ENCODE measurements at places on chromosomes 6 and 20.

- DNase-seq = no peak
Measured at GRCh38 chr6:4401408-4402368, 266.3 kb upstream of the ECI2 start.

DNA sequence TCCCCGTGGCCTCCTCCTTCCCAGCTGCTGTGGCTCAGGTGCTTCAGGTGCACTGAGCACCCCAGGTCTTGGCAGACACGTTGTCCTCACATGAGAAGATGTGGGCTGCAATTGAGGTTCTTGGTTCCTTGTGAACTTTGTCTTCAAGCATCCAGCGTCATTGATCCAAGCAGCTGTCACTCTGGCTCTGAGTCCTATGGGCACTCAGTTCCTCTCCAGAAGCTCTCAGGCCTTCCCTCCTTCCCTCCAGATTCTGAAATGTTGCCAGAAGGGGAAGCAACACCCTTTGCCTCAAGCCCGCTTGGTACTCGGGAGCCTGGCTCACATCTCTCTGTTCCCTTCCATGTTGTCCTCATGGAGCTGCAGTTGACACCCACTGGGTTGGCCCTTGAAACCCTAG lies 8.4 kb upstream of the MRGBP start:
- no peak for DNase-seq

- DNase-seq = no peak
Measured at GRCh38 chr20:44795836-44796235, 14.5 kb downstream of the RIMS4 start.

DNA sequence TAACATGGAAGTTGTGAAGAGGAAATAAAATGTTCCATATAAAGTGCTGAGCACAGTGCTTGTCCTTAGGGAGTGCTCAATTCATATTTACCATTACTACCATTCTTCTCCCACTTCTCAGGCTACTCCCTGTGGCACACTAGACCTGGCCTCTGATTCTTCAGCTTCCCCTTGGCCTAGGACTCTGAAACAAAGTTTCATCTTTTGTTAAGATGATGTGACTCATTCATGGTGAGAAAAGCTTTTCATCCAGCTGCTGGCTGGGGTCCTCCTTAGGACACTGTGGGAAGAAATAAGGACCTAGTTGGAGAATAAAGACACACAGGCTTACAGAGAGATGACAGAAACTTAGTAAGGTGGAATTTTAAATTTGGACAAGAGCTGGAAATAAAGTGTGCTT lies 314.8 kb downstream of the CDC5L start:
- DNase-seq = peak; percentile 63

GRCh38 chr6:33633462-33634158 lies 12.5 kb downstream of the ITPR3 start:
- DNase-seq = peak; percentile 33

GRCh38 chr20:888057-888456 lies 28.1 kb downstream of the ANGPT4 start:
- no peak for DNase-seq

GRCh38 chr6:4815584-4815983 lies 39.4 kb downstream of the CDYL start:
- no peak for DNase-seq

DNA sequence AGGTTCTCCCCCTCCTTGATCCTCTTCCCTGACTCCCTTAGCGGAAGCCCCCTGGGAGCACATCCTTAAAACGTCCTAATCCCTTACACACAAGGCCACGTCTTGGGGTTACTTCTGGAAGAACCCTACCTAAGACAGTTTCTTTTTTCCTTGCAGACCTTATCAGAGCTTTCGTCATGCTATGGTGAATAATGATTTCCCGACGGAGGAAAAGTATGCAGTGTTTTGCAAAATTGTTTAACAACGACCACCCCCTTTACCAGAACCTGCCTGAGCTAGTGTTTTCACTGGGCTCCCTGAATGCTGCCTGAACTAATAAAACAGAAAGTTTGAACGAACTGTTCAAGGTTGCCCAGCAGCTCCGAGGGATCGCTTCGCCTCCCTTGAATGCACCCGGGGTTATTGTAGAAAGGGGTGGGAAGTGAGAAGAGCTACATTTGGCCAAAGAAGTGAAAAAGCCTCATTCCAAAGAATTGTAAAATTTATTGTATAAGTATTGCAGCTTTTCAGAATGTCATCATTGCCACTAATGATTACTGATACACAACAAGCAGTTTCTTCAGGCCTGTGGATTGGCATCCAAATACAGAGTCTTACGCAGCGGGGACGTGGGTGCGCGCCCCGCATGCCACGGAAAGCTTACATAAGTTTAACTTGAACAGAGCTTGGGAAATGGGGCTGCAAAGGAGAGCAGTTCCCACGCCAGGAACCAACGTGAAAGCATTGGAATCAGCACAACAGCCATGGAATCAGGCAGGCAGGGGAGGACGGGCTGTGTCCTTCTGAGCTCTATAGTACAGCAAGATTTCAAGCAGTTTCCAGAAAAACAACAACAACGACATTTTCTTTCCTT lies 27.9 kb upstream of the ZBP1 start:
- no peak for DNase-seq

DNA sequence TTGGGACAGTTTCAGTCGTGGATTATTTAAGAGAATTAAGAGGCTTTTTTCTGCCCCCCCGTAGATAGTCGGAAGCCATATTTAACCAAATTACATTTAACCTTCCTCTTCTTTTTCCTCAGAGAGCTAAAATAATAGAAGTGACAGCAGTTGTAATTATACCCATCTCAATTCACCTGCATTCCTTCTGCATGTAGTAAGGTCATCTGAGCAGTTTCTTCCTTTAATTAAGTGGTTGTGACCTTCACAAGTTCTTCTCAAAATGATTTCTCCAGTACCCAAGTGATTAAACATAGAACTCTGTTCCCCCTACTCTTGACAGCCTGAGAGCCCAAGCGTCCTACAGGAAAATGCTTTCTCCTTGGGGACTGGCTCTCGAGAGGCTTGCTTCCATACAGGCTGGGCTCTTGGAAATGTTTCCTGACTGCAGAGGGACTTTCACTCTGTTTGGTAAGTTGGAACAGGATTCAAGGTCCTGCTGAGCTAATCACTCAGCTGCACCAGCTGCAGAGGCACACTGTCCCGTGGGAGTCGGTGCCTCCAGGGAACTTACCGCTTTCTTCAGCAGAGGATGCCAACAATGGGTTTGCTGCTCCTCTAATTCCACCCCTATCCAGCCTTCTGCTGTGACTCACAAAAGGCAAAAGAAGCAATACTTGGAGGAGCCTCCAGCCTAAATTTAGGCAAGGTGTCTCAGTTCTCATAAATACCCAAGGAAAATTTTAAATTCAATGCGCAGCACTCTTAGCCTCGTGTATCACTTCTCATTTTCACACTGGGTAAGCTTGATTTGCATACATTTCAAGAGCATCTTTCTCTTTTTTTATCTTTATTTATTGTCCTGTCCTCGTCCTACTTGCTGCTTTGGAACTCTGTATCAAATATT lies 414.9 kb downstream of the KIF16B start:
- no peak for DNase-seq

DNA sequence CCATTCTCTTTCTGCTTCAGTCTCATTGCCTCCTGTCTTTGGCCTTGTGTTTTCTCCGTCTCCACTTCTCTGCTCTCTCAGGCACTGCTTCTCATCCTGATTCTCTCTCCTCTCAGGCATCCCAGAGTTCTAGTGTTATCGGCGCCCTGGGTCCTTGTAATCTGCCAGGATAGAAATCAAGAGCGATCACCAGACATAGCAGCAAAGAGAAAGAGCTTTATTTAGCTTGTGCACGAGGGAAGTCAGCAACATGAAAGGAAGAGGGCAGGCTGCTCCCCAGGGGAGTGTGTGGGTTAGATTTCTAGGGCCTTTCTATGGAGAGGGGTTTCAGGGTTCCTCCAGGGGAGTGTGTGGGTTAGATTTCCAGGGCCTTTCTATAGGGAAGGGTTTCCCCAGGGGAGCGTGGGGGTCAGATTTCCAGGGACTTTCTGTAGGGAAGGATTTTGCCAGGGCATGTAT lies 32.5 kb downstream of the SUN5 start:
- DNase-seq = no peak

- no peak for DNase-seq
Measured at GRCh38 chr6:126367849-126368248, 27.9 kb downstream of the CENPW start.

- peak; percentile 38 for DNase-seq
Measured at GRCh38 chr6:167907837-167908681, 81.3 kb downstream of the AFDN start.

- DNase-seq = peak; percentile 36
Measured at GRCh38 chr6:20186981-20187380, 25.3 kb downstream of the MBOAT1 start.

- no peak for DNase-seq
Measured at GRCh38 chr6:21855811-21856455, 262.4 kb downstream of the SOX4 start.

- peak; percentile 20 for DNase-seq
Measured at GRCh38 chr6:74654296-74654695, 551.6 kb downstream of the COL12A1 start.

DNA sequence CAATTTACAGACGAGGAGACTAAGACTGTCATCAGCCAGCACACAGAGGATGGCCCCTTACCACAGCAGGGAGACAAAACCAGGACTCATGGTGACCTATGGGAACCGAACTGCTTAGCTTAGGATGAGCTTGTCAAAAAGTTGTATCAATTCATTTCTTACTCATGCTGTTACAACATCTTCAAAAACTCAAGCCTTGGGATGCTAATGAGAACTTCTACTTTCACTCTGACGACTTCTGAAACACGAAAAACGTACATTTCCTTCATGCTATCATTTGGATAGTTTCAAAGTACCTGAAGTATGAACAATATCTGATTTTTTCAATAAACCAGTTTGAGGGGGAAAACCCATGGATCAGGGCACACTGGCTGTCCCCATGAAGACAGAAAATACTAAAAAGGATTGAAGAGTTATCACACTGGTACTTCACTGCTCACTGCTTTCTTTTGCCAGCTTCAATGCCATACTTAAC lies 31.9 kb downstream of the HIVEP2 start:
- no peak for DNase-seq

DNA sequence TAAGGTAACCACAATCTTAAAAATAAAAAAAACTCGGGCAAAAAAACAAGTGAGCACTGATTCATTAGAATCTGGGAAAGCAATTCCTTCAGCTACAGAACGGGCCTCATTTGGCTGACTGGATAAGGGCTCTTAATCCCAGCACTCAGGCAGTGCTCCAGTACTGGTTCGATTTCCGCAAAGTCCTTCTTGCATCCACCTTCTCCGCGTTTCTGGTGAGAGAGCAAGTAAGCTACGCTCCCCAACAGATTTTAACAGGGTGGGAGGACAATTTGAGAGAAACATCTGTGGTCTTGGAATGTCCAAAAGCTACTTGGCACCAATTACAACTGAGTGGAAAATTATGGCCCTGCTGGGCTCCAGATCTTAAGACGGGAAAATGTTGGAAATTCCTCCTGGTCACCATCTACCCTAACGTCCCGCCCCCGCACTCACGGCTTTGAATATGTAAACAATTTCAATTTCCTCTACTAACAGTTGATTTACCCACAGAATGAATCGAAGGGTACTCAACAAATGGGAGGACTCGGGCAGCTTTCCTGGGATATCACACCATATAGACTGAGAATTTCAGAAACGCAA lies 18.1 kb upstream of the ZSCAN9 start:
- DNase-seq = peak; percentile 9
